ENCODE measurements at places on chromosomes 1 and 21. TPM values are rescaled to one million over a fixed set of nuclear protein-coding genes. Genes with fewer than 3 reads are reported as not detected.

Gene TMPRSS15
- not detected for polyA plus RNA-seq

Gene SH3BGRL3
- 925 TPM for polyA plus RNA-seq

Gene SNX7
- polyA plus RNA-seq: not detected

Gene C4BPA
- not detected for polyA plus RNA-seq

Gene LY9
- polyA plus RNA-seq: 189 TPM

Measured in naive thymus-derived CD8-positive, alpha-beta T cell (primary cell).